ENCODE measurements at places on chromosomes 12 and 14.

DNA sequence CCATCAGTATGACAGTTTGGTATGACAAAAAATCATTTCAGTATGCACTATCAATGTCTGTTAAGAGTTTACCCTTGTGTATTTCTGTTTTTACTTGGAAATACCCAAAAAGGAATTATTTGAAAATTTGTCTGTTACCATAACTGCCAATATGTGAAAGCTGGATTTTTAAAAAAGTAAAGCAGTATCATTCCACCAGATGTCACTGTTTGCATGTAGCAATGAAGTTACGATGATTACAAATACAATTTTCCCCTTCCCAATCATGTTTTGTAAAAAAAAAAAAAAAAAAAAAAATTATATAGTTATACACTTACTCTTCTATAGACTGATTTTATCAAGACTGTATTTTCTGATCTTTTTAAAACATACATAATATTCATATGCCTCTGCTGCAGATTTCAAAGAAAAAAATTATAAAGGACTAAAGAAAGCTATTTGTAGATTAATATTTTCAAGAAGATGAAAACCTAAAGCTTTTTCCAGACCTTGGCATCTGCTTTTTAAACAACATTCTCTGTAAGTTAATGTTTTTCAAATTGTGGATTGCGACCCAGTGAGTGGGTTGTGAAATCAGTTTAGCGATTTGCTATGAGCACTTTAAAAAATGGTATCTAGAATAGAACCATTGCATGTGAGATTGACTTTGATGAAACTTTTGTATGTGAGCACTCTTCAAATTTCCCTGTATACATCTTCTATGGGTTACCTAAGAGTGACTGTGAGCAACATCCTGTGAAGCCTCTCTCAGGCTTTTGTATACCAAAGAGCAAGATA is 114.2 kb downstream of the TTC6 start:
- DNase-seq, result no peak

- DNase-seq, result no peak
These were observed 37.7 kb downstream of the CFL2 start for GRCh38 chr14:34676516-34677211.

DNA sequence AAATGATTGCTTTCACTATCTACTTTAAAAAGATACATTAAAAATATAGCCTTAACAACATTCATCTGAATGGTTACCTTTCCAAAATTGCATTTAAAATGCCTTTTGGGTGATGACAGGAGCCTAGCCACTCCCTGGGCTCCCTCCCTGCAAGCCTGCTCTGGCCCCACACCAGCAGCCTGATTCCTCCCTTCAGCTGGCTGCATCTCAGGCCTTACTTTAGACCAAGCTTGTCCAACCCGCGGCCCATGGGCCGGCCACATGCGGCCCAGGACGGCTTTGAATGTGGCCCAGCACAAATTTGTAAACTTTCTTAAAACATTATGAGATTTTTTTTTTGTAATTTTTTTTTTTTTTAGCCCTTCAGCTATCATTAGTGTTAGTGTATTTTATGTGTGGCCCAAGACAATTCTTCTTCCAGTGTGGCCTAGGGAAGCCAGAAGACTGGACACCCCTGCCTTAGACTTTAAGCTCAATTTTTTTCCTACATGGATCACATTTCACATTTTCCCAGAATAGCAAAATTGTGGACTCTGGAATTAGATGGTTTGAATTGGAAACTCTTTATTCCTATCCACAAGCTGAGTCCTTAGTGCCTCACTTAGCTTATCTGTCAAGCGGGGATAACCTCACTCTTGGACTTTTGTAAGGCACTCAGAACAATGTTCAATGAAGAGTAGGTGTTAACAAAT is 124.4 kb downstream of the MYRFL start:
- DNase-seq, result no peak

DNA sequence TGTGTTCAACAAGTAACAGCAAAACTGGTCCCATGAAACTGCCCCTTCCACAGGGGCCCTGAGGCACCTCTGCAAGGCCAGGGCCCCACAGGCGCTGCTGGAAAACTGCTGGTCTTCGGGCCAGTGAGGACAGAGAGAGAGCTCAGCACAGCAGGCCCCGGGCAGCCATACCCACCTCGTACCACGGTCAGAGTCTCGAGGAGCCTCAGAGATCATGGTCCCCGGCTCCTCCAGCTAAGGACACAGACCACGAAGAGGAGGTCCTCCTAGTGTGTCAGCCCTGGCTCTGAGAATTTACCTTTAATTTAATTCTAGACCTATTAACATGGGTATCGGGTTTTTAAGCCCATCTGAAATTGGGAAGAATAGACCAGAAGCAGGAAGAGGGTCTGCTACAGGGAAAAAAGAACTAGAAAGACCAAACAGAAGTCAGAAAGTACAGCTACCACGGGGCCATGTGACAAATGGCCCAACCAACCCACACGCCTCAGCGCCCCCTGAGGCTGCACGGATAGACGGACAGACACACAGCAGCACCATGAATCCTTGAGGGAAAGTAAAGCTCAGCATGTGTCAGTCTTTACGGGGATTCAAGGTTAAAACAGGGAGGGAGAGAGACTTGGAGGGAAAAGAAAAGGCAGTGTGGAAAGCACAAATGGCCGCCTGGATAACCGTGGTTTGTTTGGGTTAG is 22.9 kb downstream of the ANKRD9 start:
- no peak for DNase-seq

- no peak for DNase-seq
These were observed 24.5 kb upstream of the HECTD1 start for GRCh38 chr14:31232081-31232480.

DNA sequence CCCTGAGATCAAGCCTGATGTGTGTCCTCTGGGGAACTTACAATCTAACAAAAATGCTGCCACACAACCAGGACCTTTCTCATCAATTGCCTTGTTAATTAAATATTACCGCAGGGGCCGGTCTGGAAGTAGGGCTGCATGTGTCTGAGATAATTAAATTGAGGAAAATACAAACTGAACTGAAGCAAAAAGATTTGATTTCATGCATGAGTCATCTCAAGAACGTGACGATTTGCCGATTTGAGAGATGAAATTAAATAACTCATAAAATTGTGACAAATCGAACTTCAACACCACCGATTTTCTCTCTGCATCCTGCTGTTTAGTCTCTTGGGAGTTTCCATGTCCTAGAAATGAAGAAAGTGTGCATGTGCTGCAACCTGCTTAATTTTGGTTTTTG is 94.6 kb upstream of the DAAM1 start:
- no peak for DNase-seq

- no peak for DNase-seq
These were observed 13.4 kb downstream of the AGAP2 start for GRCh38 chr12:57724936-57725740.

- no peak for DNase-seq
These were observed 10.7 kb upstream of the GALNT6 start for GRCh38 chr12:51401900-51402299.

DNA sequence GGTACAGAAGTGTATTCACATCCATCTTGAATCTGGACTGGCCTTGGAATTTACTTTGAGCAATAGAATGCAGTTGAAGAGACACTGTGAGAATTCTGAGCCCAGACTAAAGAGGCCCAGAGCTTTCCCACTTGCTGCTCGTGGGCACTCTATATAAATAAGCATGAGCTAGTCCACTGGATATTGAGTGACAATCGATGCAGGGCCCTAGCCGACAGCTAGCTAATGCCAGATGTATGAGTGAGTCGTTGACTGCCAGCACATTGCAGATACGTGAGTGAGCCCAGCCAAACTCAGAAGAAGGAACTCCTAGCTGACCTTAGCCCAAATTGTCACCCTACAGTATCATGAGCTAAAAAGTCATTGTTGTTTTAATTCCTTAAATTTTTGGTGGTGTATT is 24.9 kb downstream of the NAV3 start:
- DNase-seq, result no peak

DNA sequence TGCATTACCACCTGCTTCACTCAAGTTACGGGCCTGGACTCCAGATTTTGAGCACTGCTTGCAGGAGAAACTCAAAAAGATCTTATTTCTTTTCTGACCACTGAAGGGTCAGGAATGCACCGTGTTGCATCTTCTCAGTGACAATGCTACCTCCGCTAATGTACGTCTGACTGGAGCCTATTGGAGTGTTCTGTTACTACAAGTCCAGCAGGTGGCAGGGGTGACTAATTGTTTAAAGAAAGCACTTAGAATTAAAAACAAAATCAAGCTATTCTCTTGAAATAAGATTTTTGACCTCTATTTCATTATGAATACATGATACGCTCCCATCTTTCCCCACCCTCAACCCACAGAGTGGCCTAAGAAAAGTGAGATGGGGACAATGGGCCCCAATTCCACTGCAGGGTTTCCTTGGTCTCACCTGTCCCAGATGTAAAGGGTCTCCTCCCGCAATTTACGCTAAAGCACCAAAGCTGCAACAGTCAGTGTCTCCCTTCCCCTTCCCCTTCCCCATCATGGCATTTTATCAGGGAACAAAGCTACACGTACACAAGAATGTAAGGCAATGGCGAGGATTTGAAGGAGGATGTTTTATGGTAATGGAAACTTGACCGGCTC is 2.2 kb downstream of the TBPL2 start:
- DNase-seq, result no peak

DNA sequence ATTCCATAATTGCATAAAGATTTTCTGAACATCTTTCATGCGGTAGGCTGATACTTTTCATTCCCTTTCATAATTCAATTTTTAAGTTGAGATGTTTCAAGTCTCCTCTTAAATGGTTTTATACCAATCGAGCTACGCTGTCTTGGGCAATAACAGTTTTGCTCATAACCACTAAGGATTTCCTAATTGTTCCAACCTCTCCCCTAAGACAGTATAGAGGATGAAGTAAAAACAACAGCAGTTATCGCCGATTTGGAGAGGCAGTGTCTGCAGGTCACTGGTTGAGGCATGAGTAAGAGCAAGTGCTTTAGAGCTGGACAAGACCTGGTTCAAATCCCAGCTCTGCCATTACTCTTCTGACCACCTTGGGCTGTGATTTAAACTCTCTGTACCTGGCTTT is 6.9 kb upstream of the MED13L start:
- no peak for DNase-seq

GRCh38 chr14:95463171-95463901 is 53.1 kb downstream of the SYNE3 start:
- DNase-seq, result peak; percentile 45

GRCh38 chr14:76584271-76584702 is 177.0 kb upstream of the VASH1 start:
- DNase-seq, result no peak

Data from T-cell (primary cell).